NB4 (cell line): ENCODE measurements at places on chromosomes 2 and 18.
A peak's percentile ranks its signal among the peaks of the same experiment; 100 is the strongest.

DNA sequence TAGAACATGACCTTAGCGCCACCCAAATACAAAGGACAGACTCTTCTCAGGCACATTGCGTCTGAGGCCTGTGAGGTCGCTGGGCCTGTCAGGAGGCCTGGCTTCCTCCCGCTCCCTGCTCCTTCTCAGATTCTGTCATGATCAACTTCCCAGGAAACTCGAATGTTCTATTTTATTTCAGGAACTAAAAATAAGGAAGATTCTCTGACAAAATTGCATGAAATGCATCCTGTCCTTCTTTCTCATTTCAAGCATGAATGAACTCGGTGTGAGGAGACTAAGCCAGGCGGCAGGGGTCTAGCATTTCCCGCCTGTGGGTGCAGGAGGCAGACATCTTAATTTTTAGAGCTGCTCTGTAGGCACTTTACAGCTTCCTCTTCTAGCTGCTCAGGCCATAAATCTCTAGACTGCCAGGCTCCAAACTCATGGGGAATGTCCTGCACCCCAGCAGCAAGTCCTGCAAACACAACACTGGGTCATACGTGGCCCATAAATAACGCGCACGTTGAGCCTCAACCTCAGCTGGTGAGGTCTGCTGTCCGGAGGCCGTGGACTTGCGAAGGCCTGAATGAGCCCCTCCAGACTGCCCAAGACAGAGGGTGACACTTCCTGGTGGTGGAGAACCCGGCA lies 109.7 kb upstream of the ZNF236 start:
- no peak for DNase-seq

DNA sequence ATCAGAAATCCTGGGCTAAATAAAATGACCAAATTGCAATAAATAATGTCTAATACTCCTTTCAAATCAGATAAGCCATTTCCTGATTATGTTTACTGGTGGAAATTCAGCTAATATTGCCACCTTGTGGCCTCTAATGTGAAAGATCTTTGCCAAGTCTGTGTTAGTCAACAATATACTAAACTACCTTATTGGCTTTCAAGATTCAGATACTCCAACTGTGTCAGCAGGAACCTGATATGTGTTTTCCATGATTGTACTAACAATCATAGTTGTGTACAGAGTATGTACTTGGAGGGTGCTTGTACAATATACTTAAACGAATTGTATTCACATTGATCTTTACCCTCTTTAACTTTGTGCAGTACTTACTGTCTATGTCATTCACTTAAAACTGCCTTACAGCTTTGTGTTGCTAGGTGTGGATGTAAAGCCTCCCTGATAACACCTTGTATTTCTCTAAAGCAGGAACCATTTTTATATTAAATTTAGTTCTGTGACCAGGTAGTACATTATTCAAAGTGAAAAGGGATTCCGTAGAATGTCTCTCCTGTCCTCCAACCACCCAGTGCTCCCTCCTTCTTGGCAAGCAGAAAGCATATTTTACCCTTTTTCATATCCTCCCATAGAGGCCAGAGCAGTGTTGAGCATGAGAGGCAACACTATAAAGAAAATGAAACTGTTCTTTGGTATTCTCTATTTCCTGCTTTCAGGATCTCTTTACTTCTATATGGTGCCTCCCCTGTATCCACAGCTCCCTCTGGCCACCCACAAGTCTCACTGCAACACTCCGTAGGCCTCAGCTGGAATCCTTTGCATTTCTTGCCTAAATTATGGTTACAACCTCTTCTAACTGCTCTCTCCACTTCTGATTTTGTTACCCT lies 75.2 kb upstream of the C2orf15 start:
- peak; percentile 77 for DNase-seq

- DNase-seq = peak; percentile 56
These were observed 155.9 kb downstream of the ESCO1 start for GRCh38 chr18:21444465-21445212.

GRCh38 chr2:233430081-233430480 lies 75.8 kb downstream of the DGKD start:
- no peak for DNase-seq

- DNase-seq = no peak
These were observed 787.2 kb downstream of the RNF144A start for GRCh38 chr2:7704296-7704865.

GRCh38 chr18:62437235-62438017 lies 85.4 kb upstream of the ZCCHC2 start:
- DNase-seq = peak; percentile 44

DNA sequence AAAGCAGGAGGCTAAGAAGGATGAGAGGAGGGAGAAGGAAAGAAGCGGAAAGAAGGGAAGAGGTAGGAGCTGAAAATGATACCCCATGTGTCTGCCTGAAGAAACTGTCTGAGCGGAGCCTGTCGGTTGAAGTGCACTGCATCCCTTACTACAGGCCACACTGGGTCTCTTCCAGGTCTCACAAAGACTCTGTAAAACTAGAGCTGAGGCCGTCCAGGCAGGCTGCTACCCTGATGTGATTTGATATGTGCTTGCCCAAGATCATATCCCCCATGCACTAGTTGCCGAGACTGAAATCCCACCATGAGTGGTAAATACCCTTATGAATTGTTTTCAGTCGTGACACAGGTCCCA lies 134.4 kb downstream of the MAIP1 start:
- no peak for DNase-seq

GRCh38 chr2:148967578-148967977 lies 70.9 kb upstream of the LYPD6B start:
- DNase-seq = peak; percentile 40
